ENCODE measurements at places on chromosomes 2 and 18.

GRCh38 chr2:102735416-102736109 is 26.3 kb upstream of the TMEM182 start:
- no peak for DNase-seq

DNA sequence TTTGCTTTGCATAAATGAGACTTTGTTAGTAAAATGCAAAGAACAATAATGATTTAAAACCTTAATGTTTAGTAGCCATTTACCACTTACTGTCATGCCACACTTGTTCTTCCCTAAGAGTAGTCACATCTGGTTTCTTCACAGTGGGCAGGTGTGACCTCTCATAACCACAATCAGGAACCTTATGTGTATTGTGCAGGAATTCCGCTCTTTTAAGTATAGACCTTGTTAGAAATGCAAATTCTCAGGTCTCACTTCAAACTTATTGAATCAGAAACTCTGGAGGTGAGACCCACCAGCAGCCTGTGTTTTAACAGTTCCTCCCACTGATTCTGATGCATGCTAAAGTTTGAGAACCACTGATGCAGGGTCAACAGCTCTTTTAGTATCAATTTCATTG is 518.8 kb upstream of the MEX3C start:
- no peak for DNase-seq

GRCh38 chr2:230471074-230471473 is 55.1 kb downstream of the SP100 start:
- no peak for DNase-seq

GRCh38 chr18:78898066-78898465 is 81.6 kb upstream of the SALL3 start:
- DNase-seq: no peak

DNA sequence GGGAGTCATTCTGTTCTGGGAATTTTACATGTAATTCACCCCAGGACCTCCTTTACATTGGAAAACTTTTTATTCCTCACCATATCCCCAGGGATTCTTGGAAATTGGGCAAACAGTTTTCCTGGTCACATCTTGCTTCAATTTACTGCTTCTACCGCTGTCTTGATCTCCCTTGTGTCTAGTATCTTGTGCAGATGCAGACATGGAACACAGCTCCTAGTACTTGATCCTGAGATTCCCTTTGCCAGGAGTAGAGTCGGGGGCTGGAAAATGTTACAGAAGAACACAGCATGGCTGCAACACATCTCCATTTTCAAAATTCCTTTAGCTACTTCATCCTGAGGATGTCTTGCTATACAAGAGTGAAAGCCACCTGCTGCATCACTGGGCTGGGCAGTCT is 472.8 kb downstream of the PLCL1 start:
- no peak for DNase-seq

DNA sequence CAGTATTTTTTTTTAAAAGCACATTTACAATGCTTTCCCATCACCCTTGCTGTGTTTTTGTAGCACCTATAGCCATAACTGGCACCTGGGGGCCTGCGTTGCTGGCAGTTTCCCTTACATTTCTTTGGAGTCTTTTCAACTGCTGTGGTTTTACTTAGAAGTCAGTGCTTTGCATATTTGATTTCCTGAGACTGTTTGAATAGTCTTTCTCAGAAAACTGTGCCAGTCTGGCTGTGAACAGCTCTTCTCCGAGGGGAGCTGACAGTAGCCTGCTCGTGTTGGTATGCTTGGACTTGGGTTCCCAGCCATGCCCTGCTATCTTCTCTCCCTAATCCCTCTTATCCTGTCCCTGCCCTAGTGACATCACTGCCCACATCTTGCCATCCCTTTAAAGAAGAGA is 81.5 kb downstream of the DPP4 start:
- DNase-seq: no peak

GRCh38 chr2:214706986-214707385 is 102.5 kb downstream of the BARD1 start:
- DNase-seq: no peak

DNA sequence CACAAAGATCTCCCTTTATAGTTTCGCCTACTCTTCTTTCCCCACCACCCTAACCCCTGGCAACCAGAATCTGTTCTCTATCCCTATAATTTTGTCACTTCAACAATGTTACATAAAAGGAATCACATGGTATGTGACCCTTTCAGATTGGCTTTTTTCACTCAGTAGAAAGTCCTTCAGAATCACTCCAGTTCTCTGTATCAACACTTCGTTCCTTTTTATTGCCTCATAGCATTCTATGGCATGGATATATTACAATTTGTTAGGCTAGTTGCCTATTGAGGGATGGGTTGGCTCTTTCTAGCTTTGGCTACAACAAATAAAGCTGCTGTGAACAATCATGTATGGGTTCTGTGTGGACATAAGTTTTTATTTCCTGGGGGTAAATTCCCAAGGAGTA is 163.1 kb downstream of the RPIA start:
- DNase-seq: no peak

- no peak for DNase-seq
Observed at GRCh38 chr2:72576861-72577260, 249.0 kb downstream of the EXOC6B start.

- DNase-seq: no peak
Observed at GRCh38 chr2:85398426-85399182, 11.6 kb downstream of the CAPG start.

DNA sequence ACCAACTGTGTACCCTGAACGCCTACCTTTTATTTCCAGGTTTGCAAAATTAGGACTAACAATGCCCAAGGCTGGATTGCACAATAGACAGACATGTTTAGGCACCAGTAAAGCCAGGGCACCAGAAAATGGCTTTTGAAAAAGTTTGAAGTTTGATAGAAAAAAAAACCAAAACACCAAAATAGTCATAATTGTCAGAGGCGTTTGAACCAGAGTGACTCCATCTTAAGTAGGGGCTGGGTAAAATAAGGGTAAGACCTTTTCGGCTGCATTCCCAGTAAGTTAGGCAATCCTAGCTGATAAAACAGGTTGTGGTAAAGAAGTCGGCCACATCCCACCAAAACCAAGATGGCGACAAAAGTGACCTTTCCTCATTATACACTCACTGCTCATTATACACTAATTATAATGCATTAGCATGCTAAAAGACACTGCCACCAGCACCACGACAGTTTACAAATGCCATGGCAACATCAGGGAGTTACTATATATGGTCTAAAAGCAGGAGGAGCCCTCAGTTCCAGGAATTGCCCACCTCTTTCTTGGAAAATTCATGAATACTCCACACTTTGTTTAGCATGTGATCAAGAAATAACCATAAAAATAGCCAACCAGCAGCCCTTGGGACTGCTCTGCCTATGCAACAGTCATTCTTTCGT is 105.1 kb upstream of the MSH2 start:
- no peak for DNase-seq

All from activated CD8-positive, alpha-beta memory T cell treated with anti-CD3 and anti-CD28 coated beads for 48 hours (primary cell).